ENCODE measurements at places on chromosomes 4 and X. TPM values are rescaled to one million over a fixed set of nuclear protein-coding genes. Genes with fewer than 3 reads are reported as not detected.

The NALF2 gene
- 1.3 TPM for total RNA-seq

GRCh38 chr4:110033355-110034025 lies 120.8 kb downstream of the EGF start:
- DNase-seq = no peak
- no peaks in the 10 kb centered on the region for H3K4me1 ChIP-seq

The P2RY8 gene
- 1.8 TPM for total RNA-seq

- H3K36me3 ChIP-seq = no peaks in the 10 kb centered on the region
- peaks cover 24% of the 10 kb centered on the region for H3K4me1 ChIP-seq
- H3K27me3 ChIP-seq = no peaks in the 10 kb centered on the region
- DNase-seq = peak; percentile 32
- peak overlapping the region; percentile 90 for H3K27ac ChIP-seq
Measured at GRCh38 chrX:119236623-119237561, 807 bp downstream of the PGRMC1 start.

The USP17L17 gene
- total RNA-seq = not detected

- H3K36me3 ChIP-seq = peaks cover 14% of the 10 kb centered on the region
- no peak overlapping the region for H3K4me3 ChIP-seq
- H3K27me3 ChIP-seq = no peaks in the 10 kb centered on the region
- no peak for DNase-seq
Measured at GRCh38 chr4:54006755-54007154, 57.6 kb downstream of the CHIC2 start.

The USP17L10 gene
- total RNA-seq = not detected

The LRP2BP gene
- not detected for total RNA-seq

DNA sequence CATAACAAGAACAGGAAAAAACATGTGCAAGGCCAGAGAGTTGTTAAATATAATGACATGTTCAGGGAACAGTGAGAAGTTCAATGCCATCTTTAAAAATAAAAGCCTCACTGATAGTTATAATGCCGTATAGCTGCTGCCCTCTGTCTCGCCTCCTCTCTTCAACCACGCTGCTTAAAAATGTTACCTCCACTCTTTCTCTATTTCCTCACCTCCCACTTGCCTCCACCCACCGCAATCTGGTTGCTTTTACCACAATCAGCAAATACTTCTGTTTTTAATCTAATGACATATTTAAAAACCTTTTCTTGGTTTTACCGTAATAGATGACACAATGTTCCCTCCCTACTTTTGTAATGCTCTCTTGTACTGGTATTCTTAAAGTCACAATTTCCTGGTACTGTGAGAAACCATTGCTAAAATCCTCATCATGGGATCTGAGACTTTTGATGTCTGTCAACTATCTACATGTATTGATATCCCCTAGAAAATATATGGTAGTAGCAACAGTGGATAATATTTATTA lies 66.0 kb downstream of the GABRA2 start:
- H3K27ac ChIP-seq = no peak overlapping the region
- no peaks in the 10 kb centered on the region for H3K4me1 ChIP-seq
- no peak for DNase-seq

Measured in stomach (tissue), 19 donors.